Activated T-cell treated with anti-CD3 and anti-CD28 coated beads, Interleukin-2, amount 50 U/mL, for 72 hours (primary cell): ENCODE measurements at places on chromosomes 6 and 20. TPM values are rescaled to one million over a fixed set of nuclear protein-coding genes. Genes with fewer than 3 reads are reported as not detected.
A peak's percentile ranks its signal among the peaks of the same experiment; 100 is the strongest.

GRCh38 chr6:15392182-15392581 lies 146.3 kb downstream of the JARID2 start:
- DNase-seq = no peak
- H3K27me3 ChIP-seq = no peaks in the 10 kb centered on the region
- H3K27ac ChIP-seq = no peak overlapping the region
- no peak overlapping the region for H3K4me3 ChIP-seq
- peaks cover 4% of the 10 kb centered on the region for H3K36me3 ChIP-seq
- peaks cover 86% of the 10 kb centered on the region for H3K4me1 ChIP-seq

DNA sequence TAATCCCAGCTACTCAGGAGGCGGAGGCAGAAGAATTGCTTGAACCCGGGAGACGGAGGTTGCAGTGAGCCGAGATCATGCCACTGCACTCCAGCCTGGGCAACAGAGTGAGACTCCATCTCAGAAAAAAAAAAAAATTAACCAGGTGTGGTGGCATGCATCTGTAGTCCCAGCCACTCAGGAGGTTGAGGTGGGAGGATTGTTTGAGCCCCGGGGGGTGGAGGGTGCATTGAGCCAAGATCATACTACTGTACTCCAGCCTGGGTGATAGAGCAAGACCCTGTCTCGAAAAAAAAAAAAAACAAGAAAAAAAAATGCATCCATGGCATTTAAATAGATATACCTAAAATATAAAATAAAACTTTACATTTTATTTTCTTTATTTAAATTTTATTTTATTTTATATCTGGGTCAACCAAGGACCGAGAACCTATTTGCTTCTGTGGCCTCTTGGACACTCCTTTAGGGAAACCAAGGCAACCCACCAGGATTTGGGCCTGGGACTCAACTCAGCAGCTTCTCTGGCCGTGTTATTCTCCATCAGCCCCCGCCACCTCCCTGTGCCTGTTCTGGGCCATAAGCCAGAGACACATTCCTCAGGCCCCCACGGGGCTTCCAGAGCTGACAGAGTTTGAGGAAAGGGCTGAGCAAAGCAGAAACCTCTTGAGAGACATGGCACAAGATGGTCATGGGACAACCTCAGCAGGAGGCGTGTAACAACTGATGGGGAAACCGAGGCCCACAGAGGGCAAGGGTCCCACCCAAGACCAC lies 6.2 kb downstream of the SNTA1 start:
- no peaks in the 10 kb centered on the region for H3K27me3 ChIP-seq
- H3K4me1 ChIP-seq = no peaks in the 10 kb centered on the region
- no peak for DNase-seq
- no peak overlapping the region for H3K4me3 ChIP-seq
- H3K36me3 ChIP-seq = no peaks in the 10 kb centered on the region
- no peak overlapping the region for H3K27ac ChIP-seq

GRCh38 chr6:10399451-10399850 lies 15.4 kb downstream of the TFAP2A start:
- H3K36me3 ChIP-seq = peaks cover 11% of the 10 kb centered on the region
- H3K27ac ChIP-seq = no peak overlapping the region
- H3K4me3 ChIP-seq = no peak overlapping the region
- DNase-seq = no peak
- H3K27me3 ChIP-seq = peaks cover 90% of the 10 kb centered on the region
- H3K4me1 ChIP-seq = peaks cover 7% of the 10 kb centered on the region

DNA sequence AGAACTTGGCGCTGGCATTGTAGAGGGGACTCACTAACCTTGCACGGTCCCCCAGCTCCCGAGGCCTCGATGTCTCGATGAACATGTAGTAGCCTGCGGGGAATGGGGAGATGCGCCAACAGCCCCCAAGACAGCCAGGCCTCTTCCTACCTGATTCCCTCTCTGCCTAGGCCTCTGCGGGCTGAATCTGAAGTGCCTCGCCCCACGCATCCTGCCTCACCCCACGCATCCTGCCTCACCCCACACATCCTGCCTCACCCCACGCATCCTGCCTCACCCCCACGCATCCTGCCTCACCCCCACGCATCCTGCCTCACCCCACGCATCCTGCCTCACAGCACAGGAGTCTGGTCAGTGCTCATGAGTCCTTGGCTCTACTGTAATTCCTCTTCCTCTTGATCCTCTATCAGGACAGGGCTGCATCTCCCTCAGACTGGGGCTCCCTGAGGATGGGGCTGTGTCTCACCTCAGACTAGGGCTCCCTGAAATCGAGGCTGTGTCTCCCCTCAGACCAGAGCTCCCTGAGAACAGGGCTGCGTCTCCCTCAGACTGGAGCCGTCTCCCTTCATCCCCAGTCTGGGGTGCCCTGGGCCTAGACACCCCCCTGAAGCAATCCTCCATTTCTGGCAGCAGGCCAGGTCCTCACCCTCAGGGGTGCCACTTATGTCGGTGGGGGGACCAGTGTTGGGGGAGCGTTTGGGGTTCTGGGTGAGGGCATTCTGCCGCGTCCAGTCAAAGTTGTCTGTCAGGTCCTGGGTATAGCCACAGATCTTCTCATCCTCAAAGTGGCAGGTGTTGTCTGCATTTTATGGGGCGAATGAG lies 53.6 kb downstream of the MDGA1 start:
- no peak for DNase-seq
- peaks cover 3% of the 10 kb centered on the region for H3K36me3 ChIP-seq
- H3K4me3 ChIP-seq = no peak overlapping the region
- H3K27me3 ChIP-seq = peaks cover 6% of the 10 kb centered on the region
- H3K27ac ChIP-seq = peak overlapping the region; percentile 66

Gene TUBB2B
- total RNA-seq = 0.35 TPM

DNA sequence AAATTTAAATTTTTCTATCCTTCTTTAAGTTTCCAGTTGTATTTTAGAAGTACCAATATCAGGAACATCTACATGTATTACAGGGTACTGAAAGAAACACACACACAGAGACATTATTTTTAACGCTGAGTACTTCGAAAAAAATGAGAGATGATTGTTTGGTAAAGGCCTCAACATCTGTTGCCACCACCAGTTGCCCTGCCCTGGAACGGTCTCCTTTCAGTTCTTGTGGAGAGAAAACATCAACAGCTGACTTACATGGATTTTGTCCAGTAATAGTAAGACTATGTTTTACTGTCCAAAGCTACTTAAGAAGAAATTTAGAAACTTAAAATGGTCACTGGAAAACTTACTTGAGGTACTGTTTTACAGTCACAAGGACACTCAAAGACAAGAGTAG lies 16.7 kb downstream of the HMGCLL1 start:
- no peaks in the 10 kb centered on the region for H3K27me3 ChIP-seq
- H3K36me3 ChIP-seq = no peaks in the 10 kb centered on the region

Gene TRIM31
- total RNA-seq = not detected

Gene NKX2-4
- total RNA-seq = not detected

- peak overlapping the region; percentile 67 for H3K27ac ChIP-seq
- no peak for DNase-seq
- peaks cover 2% of the 10 kb centered on the region for H3K36me3 ChIP-seq
- peaks cover 6% of the 10 kb centered on the region for H3K4me1 ChIP-seq
- peak overlapping the region; percentile 12 for H3K4me3 ChIP-seq
Measured at GRCh38 chr20:54350415-54350814, 125.0 kb upstream of the DOK5 start.

Gene MAS1
- not detected for total RNA-seq

DNA sequence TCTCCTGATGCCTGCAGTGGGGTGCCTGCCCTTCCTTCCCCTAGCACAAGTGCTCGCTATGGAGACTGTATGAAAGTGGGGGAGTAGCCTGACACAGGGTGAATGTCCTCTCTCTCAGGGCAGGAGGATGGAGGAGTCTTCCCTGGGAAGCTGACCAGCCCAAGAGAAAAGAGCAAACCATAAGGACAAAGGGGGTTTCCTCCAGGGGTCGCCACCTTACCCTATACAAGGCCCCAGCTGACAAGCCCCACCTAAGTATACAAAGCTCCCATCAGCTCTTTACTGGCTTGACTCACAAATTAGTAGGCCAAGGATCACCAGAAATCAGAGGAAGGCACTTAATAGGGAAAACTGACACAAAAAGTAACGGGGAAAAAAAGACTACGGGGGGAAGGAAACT lies 54.1 kb downstream of the PLAGL1 start:
- H3K27ac ChIP-seq = no peak overlapping the region
- H3K36me3 ChIP-seq = no peaks in the 10 kb centered on the region
- no peaks in the 10 kb centered on the region for H3K27me3 ChIP-seq
- no peaks in the 10 kb centered on the region for H3K4me1 ChIP-seq
- no peak for DNase-seq

Gene FIG4
- 15.0 TPM for total RNA-seq

DNA sequence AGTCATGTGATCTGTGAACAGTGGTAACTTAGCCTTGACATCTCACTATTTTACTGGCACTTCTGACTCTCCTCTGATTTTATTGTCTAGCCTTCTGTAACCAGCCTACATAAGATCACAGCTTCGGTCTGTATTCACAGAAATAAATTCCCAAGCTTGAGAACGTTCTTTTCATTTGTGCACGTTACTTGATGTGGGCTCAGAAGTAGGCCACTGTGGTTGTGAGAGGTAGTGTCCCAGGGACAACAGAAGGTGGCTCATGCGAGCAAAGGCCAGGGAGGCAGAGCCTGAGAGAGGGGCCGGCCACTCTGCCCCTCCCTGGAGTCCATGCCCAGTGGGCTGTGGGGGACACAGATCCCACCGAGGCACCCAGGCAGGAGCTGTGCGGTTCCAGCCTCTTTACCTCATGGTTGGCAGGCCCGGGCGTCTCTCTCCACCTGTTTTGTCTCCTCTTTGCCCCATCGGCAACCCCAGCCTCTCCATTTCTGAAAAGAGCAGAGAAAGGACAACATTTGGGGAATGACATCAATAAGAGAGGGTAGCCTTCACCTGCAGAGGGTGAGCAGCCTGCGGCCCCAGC lies 207.5 kb upstream of the CST7 start:
- H3K27ac ChIP-seq = no peak overlapping the region
- H3K36me3 ChIP-seq = no peaks in the 10 kb centered on the region
- H3K27me3 ChIP-seq = no peaks in the 10 kb centered on the region
- H3K4me3 ChIP-seq = no peak overlapping the region
- no peak for DNase-seq

Gene GPX6
- total RNA-seq = not detected

Gene CPNE5
- total RNA-seq = 0.48 TPM

GRCh38 chr6:43680308-43681200 lies 7.0 kb downstream of the MRPS18A start:
- peaks cover 32% of the 10 kb centered on the region for H3K4me1 ChIP-seq
- peaks cover 3% of the 10 kb centered on the region for H3K36me3 ChIP-seq
- no peak for DNase-seq
- no peaks in the 10 kb centered on the region for H3K27me3 ChIP-seq
- peak overlapping the region; percentile 48 for H3K27ac ChIP-seq
- no peak overlapping the region for H3K4me3 ChIP-seq

Gene BTNL2
- not detected for total RNA-seq

Gene WFDC9
- total RNA-seq = not detected

DNA sequence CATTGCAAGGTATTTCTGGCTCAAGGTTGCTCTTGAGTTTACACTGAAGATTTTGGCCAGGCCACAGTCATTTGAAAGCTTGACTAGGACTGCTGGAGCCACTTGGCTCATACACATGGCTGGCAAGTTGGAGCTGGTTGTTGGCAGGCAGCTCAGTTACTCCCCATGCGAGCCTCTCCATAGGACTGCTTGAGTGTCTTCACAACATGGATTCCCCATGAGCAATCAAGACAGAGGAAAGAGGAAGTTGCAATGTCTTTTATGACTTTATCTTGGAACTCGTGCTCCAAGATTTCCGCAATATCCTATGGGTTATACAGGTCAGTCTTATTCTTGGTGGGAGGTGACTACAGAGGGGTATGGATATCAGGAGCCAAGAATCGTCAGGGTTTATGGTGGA lies 1.4 kb upstream of the MANBAL start:
- H3K27me3 ChIP-seq = no peaks in the 10 kb centered on the region
- H3K36me3 ChIP-seq = peaks cover 4% of the 10 kb centered on the region
- no peak overlapping the region for H3K27ac ChIP-seq
- H3K4me1 ChIP-seq = peaks cover 22% of the 10 kb centered on the region
- H3K4me3 ChIP-seq = peak overlapping the region; percentile 35

DNA sequence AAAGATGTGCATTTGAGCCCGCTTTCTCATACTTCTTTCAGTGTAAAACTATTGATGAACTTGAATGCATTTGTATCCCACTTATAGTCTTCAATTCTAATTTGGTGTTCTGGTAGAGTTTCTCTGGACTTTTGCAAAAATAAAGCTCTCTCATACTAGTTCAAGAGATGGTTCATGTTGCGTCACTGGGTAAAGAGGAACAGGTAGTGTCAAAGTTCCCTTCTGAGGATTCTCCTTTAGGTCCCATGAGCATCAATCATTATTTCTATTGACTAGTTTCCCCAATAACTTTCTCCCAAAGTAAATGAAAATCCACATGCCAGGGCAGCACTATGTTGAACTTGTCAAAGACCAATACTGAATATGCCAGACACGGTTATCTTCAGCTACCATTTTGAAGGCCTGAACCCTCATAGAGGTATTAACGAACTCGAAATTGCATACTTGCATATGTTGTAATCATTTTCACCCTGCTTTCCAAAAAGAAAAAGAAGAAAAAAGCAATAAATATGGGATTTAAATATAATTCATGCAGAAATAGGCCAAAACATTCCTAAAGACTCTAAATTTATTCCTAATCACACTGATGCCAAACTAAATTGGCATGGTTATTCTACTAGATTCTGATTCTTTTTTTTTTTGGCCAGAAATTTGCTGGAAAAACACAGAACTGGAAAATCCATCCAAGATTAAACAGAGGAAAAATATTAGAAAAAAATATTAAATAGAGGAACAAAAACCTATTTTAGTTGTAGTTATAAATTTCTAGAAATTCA lies 84.5 kb downstream of the SGK1 start:
- H3K36me3 ChIP-seq = peaks cover 1% of the 10 kb centered on the region
- H3K4me3 ChIP-seq = no peak overlapping the region
- H3K4me1 ChIP-seq = peaks cover 27% of the 10 kb centered on the region
- DNase-seq = no peak

DNA sequence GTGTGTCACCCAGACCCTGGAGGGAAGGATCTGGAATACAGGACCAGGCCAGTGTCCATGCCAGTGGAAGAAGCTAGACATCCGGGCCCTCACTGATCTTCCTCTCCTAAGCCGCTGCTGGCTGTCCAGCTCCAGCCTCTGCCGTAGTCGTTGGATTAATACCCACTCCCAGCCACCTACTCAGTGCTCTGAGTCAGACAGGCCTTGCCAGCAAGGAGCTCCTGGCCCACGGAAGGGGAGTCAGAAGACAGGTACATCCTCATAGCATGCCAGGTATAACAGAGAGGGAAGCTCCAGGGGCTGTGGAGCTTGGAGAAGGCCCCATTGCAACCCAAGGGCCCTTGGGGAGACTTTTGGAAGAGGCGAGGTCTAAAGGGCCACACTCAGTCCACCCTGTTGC lies 49.0 kb downstream of the STK35 start:
- H3K36me3 ChIP-seq = no peaks in the 10 kb centered on the region
- no peaks in the 10 kb centered on the region for H3K4me1 ChIP-seq
- no peak overlapping the region for H3K4me3 ChIP-seq
- no peak for DNase-seq
- H3K27me3 ChIP-seq = no peaks in the 10 kb centered on the region
- no peak overlapping the region for H3K27ac ChIP-seq

DNA sequence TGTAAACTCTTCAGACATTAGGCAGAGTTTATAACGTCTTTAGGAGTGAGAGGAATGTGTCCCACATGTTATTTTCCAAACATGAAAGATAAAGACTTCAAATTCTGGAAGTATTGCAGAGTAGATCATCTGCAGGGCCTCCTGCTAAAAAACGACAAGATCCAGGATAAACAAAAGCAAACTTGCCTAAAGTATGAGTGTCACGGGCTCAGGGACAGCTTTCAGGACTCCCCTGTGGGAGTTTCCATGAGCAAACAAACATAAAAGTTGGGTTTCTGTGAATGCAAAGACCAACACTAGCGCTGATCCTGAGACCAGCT lies 76.9 kb downstream of the TXNDC5 start:
- no peak for DNase-seq
- no peak overlapping the region for H3K4me3 ChIP-seq
- H3K27ac ChIP-seq = no peak overlapping the region
- no peaks in the 10 kb centered on the region for H3K4me1 ChIP-seq
